Type B pancreatic cell (in vitro differentiated cells): ENCODE measurements at places on chromosomes 4 and X.

- peaks cover 72% of the 10 kb centered on the region for H3K27me3 ChIP-seq
- peaks cover 17% of the 10 kb centered on the region for H3K4me1 ChIP-seq
- peak overlapping the region; percentile 64 for H3K4me3 ChIP-seq
- DNase-seq: no peak
- H3K27ac ChIP-seq: no peak overlapping the region
- H3K36me3 ChIP-seq: no peaks in the 10 kb centered on the region
Observed at GRCh38 chr4:8855818-8856245, 15.8 kb downstream of the HMX1 start.

GRCh38 chrX:44156726-44157125 is 183.5 kb upstream of the NDP start:
- no peak for DNase-seq
- H3K36me3 ChIP-seq: no peaks in the 10 kb centered on the region
- H3K27ac ChIP-seq: no peak overlapping the region
- H3K4me1 ChIP-seq: no peaks in the 10 kb centered on the region

GRCh38 chrX:28180096-28180495 is 198.8 kb upstream of the DCAF8L1 start:
- H3K4me1 ChIP-seq: no peaks in the 10 kb centered on the region
- no peaks in the 10 kb centered on the region for H3K36me3 ChIP-seq
- no peak for DNase-seq
- H3K27ac ChIP-seq: no peak overlapping the region

GRCh38 chrX:123087326-123087725 is 96.8 kb upstream of the GRIA3 start:
- no peaks in the 10 kb centered on the region for H3K36me3 ChIP-seq
- no peak for DNase-seq
- H3K27ac ChIP-seq: no peak overlapping the region

DNA sequence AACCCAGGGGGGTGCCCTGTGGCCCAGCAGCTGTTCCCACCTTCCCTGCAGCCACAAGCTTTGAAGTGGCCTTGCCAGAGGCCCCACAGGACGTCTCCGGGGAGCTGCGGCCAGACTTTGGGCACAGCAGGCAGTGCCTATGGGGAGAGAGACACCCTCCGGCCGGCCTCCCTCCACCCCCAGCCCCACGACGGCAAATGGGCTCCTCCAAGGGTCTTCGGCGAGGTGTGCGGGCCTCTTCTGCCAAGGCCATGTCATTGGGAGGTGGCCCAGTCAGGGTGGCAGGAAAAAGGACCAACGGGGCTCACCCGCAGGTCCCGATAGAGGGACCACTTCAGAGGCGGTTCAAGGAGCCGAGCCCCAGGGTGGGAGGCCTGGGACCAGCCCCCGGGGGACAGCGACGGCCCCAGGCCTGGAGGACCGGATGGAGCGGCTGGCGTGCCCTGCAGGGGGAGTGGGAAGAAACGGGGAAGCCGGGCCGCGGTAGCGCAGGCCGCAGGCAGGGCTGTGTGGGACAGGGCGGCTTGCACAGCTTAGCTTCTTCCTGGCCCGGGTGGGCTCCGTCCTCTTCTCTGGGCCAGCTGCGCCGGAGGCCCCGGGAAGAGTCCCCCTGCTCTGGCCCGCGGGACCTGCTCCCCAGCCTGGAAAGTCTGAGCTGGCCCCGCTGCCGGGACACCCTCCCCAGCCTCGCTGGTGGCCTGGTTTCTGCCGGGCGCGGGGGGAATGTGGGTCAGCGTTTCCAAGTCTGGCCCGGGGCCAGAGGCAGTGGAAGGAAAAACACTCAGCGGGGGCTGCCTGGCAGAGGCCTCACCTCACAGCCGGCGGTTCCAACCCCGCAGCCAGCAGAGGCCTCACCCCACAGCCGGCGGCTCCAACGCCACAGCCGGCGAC is 21.9 kb upstream of the SPON2 start:
- no peak overlapping the region for H3K27ac ChIP-seq
- peaks cover 5% of the 10 kb centered on the region for H3K27me3 ChIP-seq
- peak; percentile 66 for DNase-seq
- no peaks in the 10 kb centered on the region for H3K36me3 ChIP-seq

DNA sequence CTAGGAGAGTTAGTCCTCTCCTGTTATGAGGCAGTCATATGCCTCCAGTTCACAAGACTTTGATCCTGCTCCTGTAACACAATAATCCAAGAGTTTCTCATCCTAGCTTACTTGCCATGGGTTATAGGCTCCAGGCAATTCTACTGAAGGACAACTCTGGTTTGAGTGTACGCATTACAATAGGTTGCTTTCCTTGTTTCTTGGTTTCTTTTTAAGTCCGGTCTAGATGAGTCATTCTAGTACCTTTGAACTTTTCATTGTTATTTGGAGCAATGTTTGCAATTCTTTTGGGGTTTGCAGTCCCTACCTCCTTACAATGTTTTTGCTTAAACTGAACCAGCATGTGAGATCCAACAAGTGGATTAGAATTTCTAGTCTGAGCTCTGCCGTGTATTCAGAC is 109.1 kb downstream of the ANAPC4 start:
- no peak overlapping the region for H3K27ac ChIP-seq
- H3K27me3 ChIP-seq: peaks cover 2% of the 10 kb centered on the region
- H3K36me3 ChIP-seq: peaks cover 4% of the 10 kb centered on the region
- peaks cover 8% of the 10 kb centered on the region for H3K4me1 ChIP-seq

- no peaks in the 10 kb centered on the region for H3K27me3 ChIP-seq
- H3K4me3 ChIP-seq: no peak overlapping the region
- DNase-seq: no peak
- no peaks in the 10 kb centered on the region for H3K36me3 ChIP-seq
- H3K27ac ChIP-seq: peak overlapping the region; percentile 90
Observed at GRCh38 chr4:153488006-153488891, 22.1 kb downstream of the TMEM131L start.

DNA sequence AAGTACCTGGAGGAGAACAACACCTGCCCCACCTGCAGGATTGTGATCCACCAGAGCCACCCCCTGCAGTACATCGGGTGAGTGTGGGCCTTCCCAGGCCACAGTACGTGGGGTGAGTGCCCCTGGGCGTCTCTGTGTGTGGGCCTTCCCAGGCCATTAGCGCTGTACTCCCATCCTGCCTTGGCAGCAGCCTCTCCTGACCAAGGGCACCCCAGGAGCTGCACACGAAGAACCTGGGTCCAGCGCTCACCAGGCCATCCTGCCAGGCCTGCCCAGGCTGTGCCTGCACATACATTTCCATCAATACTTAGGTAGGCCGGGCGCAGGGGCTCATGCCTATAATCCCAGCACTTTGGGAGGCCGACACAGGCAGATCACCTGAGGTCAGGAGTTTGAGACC is 29.3 kb downstream of the PCGF3 start:
- peaks cover 18% of the 10 kb centered on the region for H3K36me3 ChIP-seq
- no peaks in the 10 kb centered on the region for H3K4me1 ChIP-seq
- H3K27ac ChIP-seq: no peak overlapping the region
- H3K4me3 ChIP-seq: no peak overlapping the region

DNA sequence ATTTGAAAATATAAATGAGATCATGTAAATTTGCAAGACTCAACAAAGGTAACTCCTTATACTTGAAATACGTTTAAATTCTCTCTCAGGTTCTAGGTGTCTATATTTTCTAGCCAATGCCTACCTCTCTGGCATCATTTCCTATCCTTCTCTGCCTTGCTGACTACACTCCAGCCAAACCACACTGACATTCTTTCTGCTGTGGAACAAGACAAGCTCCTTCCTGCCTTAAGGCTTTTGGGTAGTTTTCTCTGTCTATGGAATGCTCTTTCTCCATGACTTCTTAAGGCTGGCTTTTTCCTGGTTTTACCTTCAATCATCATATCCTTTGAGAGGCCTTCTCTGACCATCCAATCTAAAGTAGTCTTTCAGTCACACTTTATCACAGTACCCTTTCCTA is 201.0 kb downstream of the SPRY1 start:
- no peak for DNase-seq
- H3K27me3 ChIP-seq: no peaks in the 10 kb centered on the region
- no peaks in the 10 kb centered on the region for H3K36me3 ChIP-seq
- no peak overlapping the region for H3K27ac ChIP-seq

GRCh38 chr4:74682567-74683359 is 111.6 kb downstream of the BTC start:
- no peak overlapping the region for H3K4me3 ChIP-seq
- no peak overlapping the region for H3K27ac ChIP-seq
- no peaks in the 10 kb centered on the region for H3K4me1 ChIP-seq

GRCh38 chrX:129842510-129843208 is 1.0 kb downstream of the ZDHHC9 start:
- H3K36me3 ChIP-seq: peaks cover 5% of the 10 kb centered on the region
- DNase-seq: no peak
- H3K4me3 ChIP-seq: peak overlapping the region; percentile 97
- peaks cover 12% of the 10 kb centered on the region for H3K27me3 ChIP-seq
- peak overlapping the region; percentile 78 for H3K27ac ChIP-seq

DNA sequence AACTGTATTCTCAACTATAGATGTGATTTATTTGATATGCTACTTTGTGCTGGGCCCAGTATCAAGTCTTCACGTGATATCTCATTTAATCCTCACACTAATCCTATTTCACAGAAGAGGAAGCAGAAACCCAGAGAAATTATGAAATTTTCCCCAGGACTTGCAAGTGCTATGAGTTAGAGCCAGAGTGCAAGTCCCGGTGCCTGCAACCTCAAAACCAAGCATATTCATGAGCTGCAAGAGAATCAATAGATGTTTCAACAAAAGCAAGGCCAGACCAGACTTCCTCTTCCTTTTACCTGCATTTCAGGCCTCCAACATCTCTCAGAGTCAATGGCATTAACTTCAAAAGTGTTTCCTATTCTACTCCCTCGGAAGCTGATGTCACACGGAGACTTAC is 92.2 kb upstream of the GATB start:
- peaks cover 16% of the 10 kb centered on the region for H3K27me3 ChIP-seq
- H3K36me3 ChIP-seq: peaks cover 4% of the 10 kb centered on the region
- no peak for DNase-seq
- no peak overlapping the region for H3K27ac ChIP-seq
- H3K4me3 ChIP-seq: no peak overlapping the region

DNA sequence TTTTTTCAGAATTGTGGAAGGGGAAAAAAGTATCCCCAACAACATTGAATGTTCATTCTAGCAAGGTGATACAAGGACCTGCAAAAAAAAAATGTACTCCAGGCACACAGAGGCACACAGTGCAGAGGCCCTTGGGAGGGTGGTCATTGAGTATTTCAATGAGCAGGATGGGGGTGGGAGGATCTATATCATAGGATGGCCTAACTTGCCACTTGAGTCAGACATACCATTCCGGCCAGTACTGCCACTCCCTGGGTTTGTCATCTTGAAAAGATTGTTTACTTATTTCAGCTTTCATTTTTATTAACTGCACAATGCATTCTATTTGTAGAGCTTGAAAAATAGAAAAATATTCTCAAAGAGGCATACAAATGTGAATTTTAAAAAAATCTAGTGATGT is 18.7 kb downstream of the ZNF595 start:
- no peak for DNase-seq
- H3K4me1 ChIP-seq: no peaks in the 10 kb centered on the region
- H3K4me3 ChIP-seq: no peak overlapping the region
- peaks cover 42% of the 10 kb centered on the region for H3K36me3 ChIP-seq
- H3K27ac ChIP-seq: no peak overlapping the region
- no peaks in the 10 kb centered on the region for H3K27me3 ChIP-seq

DNA sequence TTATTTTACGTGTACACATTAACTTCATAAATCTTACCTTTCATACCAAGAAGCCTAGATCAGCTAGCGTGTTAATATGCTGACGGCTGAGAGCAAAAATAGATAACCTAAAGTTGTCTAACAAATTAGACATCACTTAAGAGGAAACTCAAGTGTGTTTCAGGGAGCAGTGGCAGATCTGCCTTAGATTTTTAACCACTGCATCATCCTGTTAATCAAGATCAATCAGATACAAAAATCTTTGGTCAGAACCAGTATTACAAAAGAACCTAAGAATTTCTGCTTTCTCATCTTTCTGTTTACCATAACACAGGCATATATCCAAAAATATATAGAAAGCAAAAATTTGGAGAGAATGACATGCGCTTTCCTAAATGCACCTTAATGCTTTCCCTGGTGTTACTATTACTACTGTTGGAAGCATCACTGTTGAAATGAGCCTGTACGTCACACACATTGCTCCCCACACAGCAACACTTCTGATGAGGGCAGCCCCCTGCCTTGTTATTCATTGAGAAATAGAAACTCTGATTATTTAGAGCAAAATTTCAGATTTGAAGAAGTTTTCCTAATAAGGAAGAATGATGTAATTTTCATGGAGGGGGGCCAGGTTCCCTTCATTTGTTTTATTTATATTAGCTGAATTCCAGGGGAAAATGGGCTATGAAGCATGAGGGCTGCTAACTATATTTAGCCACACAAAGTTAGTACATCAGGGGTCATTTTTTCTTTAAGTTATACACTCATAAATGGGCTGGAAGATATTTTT is 152.3 kb downstream of the CBR4 start:
- no peaks in the 10 kb centered on the region for H3K27me3 ChIP-seq
- peaks cover 50% of the 10 kb centered on the region for H3K36me3 ChIP-seq
- peaks cover 44% of the 10 kb centered on the region for H3K4me1 ChIP-seq
- H3K27ac ChIP-seq: no peak overlapping the region
- no peak for DNase-seq
- H3K4me3 ChIP-seq: no peak overlapping the region
